CD4-positive, alpha-beta T cell treated with Interleukin-10 for 1 hour (primary cell): ENCODE measurements at places on chromosomes 1 and 21.
A peak's percentile ranks its signal among the peaks of the same experiment; 100 is the strongest.

GRCh38 chr1:35931446-35932157, 697 bp downstream of the AGO3 start:
- DNase-seq: peak; percentile 19

- no peak for DNase-seq
These were observed 12.0 kb upstream of the PCBP3 start for GRCh38 chr21:45631540-45631939.

DNA sequence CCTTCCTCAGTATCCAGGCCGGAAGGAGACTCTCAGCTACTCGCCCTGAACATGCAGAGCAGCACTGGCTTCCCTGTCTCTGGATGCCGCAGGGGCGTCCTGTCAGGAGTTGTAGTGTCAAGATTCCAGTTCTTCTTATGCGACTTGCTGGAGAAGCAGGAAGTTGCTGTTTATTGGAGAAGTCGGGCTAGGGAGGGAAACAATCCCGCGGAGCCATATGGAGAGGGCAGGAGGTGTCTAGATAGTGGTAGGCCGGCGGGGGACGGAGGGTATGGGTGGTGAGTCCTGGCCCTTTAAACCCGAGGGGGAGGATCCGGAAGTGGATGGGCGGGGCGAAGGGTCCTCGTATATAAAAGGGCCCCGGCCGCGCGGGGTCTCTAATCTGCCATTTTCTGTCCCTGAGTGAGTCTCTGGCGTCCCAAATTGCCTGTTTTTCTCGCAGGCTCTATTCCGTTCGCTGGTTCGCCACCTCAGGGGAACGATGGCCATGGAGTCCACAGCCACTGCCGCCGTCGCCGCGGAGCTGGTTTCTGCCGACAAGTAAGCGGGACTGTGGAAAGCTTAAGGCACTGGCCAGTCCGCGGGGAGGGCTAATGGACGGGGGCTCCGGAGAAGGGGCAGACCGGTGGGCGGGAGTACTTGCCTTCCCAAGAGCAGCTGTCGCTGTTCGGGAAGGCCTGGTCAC, at the start of gene NASP:
TSS of gene NASP (plus strand) at position 376 of the 685 bp plus-strand sequence. CDS start at position 482, 106 bp downstream.
- DNase-seq: peak; percentile 94

- peak; percentile 80 for DNase-seq
These were observed 185.8 kb downstream of the MRPL39 start for GRCh38 chr21:25421321-25422028.

GRCh38 chr1:150548632-150549495, at the start of gene ADAMTSL4:
ADAMTSL4 (plus strand) TSS chr1:150549408; CDS start chr1:150552289, 2,881 bp downstream.
- DNase-seq: no peak

GRCh38 chr1:152517237-152517811, 3.0 kb downstream of the CRCT1 start:
- DNase-seq: no peak

GRCh38 chr1:118118873-118119463, 66.1 kb downstream of the SPAG17 start:
- no peak for DNase-seq
